Brain microvascular endothelial cell (primary cell): ENCODE measurements at places on chromosomes 12 and 14.

DNA sequence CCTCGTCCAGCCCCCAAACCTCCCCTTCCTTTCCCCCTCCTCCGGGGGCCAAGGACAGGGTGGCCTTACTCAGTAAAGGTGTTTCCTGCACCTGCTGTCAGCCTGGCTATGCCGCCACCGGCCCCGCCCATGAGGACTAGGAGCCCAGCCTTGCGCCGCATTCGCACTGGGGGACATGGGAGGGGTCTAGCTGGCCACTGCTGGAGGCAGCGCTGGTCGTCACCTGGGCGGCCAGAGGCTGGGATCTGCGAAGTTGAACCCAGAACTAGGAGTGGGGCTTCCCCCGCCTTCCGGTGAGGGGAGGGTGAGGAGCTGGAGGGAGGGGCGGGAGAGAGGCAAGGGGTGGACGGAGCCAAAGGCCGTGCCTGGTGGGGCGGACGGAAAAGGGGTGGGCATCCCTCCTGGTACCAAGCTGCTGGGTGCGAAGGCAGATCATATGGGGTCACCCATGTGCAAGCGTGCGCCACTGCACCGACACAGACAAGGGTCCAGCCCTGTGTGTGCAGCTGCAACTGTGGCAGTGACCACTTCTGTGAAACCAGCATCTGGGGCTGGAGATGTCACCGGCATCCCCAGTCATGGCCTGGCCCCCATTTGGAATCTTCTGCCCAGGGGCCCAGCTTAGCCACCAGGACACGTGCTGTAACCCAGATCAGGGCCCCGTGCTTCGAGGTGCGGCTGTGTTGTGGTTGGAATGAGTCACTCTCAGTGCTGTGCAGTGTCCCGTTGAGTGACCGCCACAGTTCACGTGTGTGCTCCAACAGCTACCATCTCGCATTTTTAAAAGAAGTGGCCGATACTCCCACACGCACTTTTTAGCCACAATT is 8.5 kb downstream of the AMN start:
- DNase-seq: peak; percentile 52

DNA sequence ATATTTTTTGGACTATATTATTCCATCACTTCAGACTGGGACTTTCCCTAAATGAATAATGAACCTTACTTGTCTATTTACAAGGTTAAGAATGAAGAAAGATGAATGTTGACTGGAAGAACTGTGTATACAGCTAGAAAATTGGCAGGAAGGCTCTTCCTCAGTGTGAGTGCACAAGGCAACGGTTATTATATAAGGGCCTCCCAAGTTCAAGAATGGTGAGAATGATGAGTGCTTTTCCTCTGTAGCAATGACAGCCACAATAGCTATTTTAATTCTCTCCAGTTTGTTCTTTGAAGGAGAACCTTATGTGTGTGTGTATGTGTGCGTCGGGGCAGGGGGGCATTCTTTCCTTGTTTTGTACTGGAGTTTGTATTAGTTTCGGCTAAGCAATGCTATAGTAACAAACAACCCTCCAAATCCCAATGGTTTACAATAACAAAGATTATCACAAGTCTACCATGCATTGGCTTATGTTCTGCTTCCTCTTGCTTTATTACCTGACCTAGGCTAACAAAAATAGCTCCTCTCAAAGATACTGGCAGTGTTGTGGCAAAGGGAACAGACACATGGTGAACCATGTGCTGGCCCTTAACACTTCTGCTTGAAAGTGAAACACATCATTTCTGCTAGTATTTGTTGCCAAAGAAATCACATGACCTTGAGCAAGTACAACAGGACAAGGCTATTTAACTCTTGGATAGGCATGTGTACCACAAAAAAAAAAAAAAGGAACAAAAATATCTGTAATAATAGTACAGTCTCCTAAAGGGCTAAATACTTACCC is 139.5 kb downstream of the RMST start:
- DNase-seq: no peak

GRCh38 chr14:39303115-39303514 is 69.4 kb downstream of the MIA2 start:
- no peak for DNase-seq

- DNase-seq: peak; percentile 9
Observed at GRCh38 chr12:80282761-80283160, 161.3 kb upstream of the PTPRQ start.

GRCh38 chr14:101073598-101073965 is 170.1 kb upstream of the RTL1 start:
- DNase-seq: no peak

DNA sequence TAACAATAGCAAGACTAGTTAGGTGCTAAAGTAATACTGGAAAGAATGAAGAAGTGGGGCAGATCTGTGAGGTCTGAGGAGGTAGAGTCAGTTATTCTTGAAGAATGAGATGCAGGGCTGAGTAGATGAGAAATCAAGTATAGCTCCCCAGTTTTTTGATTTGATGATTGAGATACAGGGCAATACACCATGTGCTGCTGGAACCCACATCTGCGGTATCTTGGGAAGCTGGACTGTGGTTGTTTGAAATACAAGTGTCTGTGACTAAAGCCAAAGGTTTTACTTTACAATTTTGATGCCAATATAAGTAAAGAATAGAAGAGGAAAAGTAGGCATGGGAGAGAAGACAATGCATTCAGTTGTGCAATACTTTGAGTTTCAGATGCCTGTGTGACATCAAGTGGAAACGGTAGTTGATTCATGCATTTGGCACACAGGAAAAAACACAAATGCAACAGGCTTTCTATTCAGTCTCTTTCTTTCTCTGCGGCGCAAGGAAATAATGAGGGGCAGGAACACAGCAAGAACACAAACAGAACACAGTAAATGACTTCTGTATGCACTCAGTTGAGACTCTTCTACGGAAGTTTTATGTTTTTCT is 190.2 kb upstream of the SLC38A2 start:
- peak; percentile 83 for DNase-seq

DNA sequence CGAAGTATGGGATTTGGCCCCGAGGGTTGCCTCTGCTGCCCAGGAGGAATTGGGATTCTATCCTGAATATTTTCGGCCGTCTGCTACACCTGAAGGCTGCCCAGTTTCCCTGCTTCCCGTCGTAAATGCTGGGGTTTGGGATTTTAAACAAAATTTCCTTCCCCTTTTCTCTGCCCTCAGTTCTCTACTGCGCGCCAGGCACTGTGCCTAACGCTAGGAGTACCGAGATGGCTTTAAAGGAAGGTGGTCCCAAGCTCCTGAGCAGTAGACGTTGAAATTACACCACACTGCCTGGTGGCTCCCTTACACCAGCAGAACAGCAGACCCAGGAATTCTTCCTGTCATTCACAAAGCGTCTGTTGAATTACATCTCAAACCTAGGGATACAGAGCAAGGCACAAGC is 566 bp upstream of the PRDM4 start:
- DNase-seq: no peak

- no peak for DNase-seq
Observed at GRCh38 chr14:80754696-80755095, 186.8 kb downstream of the CEP128 start.

DNA sequence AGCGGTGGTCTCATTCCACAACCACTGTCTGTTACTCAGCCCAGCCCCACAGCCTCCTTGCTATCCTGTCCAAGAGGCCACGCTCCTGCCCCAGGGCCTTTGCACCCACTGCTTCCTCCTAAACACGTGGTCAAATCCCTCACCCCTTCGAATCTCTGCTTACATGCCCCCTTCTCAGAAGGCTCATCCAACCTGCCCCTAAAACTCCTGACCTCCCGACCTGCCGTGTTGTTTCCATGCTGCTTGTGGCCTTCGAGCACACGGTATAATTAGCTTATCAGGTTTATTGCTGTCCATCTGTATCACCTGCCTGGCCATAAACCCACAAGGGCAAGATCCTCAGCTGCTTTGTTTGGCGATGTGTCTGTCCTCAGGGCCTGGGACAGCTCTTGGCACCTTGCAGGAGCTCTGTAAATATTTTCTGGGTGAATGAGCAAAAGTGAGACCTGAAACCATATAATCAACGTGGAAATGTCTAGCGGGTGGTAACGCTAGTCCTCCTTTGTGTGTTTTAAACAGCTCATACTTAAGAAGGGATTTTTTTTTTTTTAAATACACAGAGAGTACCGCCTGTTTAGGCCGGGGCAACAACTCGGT is 36.0 kb downstream of the SCARB1 start:
- DNase-seq: no peak

DNA sequence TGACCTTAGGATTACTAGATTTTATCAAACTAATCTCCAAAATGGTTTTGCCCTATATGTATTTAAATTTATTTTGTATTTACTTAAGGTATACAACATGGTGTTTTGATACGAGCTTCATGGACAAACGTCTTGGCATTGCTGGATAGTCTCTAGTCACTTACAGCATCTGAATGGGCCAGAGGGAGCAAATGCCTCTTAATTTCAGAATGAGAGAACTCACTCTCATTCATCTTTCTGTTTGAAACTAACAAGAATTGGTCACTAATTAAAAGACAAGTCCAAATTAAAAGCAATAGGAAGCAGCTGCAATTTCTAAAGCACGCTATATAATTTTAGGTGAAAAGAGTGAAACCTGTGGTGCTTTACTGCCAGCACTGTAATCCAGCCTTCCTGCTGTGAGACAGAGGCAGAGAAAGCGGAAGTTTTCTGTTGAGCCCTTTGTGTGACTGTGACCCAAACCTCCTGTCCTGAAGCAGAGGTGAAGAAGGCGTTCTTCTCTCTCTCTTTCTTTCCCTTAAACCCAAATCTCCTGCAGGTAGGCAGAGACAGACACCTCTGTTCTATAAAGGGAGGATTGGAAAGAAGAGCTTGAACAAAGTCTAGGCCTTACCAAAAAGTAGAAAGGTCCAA is 184.6 kb upstream of the NAV3 start:
- no peak for DNase-seq

- peak; percentile 57 for DNase-seq
Observed at GRCh38 chr12:851913-852312, 97.6 kb downstream of the RAD52 start.

DNA sequence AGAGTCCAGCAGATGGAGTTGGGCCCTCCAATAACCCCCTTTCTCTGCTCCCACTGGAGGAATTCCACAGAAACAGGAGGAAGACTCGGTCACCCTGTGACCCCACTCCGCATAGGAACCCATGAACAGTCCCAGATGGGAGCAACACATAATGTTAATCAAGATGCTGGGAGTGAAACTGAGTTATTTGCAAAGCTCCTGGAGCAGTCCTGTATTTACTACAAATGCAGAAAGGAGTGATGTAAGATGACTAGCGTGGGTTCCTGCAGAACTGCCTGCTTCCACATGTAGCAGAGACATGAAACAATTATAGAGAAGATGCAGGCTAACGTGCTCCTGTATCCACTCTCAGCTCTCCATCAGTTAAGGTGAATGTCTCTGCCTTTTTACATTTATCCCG is 274.7 kb downstream of the FOXN3 start:
- DNase-seq: no peak

- no peak for DNase-seq
Observed at GRCh38 chr12:109544955-109545531, 28.3 kb downstream of the MMAB start.

DNA sequence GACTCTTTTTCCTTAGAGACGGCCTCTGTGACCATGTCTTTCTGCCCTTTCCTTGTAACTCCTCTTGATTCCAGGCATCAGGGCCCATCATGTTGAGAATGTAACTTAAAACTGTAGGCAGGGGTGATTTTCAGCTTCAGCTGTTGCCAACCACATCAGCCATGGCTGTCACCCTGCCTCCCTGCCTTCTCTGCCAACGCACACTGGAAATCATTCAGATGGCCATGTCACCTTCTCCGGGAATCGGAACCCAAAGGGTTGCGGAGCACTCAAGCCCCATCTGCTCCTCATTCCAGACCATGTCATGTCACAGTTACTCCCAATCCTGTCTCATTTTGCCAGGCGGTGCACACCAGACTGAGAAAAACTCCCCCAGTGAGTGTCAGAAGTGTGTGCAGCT is 72.1 kb downstream of the EMP1 start:
- no peak for DNase-seq

DNA sequence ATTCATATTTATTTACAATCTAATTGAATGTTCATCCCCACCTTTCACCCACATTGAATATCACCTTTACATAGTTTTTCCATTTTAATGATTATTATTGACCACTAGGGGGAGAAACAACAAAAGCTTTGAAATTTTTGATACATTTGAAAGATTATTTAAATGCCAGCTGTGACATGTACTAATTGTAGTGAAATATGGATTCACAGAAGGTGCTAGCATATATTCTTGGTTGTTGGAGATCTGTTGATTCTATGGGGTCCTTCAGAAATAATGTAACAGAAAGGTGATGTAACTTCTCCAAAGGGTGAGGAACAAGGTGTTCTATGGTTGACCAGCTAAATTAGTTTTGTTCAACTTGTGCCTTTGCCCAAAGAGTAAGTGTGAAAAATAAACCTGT is 22.4 kb upstream of the GPR33 start:
- no peak for DNase-seq

- no peak for DNase-seq
Observed at GRCh38 chr12:64740646-64741045, 18.6 kb downstream of the GNS start.

DNA sequence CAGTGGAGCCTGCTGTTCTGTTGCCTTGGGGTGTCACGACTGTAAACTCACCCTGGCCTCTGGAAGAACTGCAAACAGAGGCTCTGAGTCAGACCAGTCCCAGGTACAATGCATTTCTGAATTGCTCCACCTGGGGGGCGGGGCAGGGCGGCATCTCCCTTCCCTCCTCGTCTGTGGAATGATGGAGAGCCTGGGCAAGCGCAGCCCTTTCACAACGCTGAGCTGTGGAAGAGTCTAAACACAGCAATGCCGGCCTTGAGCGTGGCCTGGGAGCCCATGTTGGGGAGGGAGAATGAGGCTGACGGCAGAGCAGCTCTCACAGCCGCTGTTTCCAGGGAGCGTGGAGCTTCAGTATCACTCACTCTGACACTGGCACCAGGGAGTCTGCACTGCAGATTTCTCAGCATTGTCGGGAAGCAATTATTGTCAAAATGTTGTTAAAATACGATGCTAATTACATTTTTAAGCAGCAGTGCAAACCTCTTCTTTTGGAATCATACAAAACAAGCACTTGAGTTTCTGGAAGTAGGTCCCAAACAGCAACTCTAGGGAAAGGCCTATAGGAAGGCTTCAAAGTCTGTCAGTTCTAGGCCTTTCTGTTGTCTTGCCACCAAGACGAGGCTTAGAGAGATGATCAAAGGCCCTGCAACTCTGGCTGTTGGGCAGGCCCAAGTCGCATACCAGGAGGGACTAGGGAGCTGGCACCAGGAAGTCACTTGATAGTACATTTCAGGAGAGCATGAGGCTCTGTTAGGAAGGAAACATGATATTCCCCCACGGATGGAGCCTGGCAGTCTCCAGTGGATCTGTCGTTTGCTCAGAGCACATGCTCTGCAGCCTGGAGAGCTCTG is 244.0 kb upstream of the FKBP4 start:
- DNase-seq: no peak

DNA sequence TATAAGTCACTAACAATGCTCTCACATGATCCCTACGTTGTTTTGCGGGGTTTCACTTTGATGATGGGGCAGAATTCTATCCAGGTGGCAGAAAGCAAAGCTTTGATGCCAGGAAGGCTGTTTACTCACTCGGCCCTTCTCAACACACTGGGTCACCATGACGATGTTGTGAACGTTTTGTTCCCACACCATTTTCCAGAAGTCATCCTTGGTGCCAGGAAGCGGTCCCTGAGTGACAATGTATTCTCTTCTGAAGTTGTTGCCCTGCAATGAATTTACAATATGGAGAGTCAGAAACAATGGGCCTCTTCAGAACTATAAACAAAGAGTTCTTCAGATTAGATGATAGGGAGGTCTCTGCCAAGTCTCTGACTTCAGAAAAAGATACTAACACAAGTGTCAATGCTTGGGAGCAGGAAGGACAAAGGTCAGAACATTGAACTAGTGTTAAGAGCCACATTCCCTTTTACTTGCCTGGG is 101.3 kb downstream of the PTPRB start:
- DNase-seq: no peak
